ENCODE measurements at places on chromosomes 2 and 18.

DNA sequence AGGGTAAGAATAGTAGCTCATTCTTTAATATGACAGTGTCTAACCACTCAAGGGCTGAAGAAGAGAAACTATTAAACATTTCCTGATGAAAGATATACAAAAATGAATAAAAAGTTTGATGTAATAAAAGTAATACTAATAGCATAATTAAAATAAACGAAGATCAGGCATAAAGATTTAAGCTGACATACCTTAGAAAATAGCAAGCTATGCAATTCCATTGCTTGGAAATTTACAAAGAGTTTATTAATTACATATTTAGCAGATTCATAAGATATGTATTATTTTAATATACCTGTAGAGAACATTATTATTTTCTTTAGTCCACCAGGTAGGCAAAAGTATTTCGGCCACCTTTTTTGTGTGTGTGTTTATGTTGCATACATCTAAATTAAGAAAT is 229.4 kb downstream of the GCA start:
- no peak for DNase-seq

GRCh38 chr2:210224941-210225672 is at the start of gene ACADL:
Gene ACADL (minus strand): TSS chr2:210225447. CDS start chr2:210225263, 184 bp downstream.
- peak; percentile 23 for DNase-seq

DNA sequence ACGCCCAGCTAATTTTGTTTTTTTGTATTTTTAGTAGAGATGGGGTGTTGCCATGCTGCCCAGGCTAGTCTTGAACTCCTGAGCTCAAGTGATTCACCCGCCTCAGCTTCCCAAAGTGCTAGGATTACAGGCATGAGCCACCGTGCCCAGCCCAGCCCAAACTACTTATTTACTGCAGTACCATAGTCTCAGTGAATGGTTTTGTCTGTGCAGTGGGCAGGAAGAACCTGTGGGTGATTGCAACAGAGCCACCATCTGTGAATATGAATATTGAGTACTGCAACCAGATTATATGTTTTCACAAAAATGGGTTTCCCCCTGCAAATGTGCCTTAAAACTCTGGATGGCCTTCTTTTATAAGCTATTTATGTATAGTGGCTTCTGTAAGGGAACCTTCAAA is 9.1 kb downstream of the MPPE1 start:
- no peak for DNase-seq

GRCh38 chr18:1760901-1761300 is 810.4 kb downstream of the METTL4 start:
- no peak for DNase-seq

- no peak for DNase-seq
Observed at GRCh38 chr2:238106698-238107524, 6.8 kb downstream of the ESPNL start.

DNA sequence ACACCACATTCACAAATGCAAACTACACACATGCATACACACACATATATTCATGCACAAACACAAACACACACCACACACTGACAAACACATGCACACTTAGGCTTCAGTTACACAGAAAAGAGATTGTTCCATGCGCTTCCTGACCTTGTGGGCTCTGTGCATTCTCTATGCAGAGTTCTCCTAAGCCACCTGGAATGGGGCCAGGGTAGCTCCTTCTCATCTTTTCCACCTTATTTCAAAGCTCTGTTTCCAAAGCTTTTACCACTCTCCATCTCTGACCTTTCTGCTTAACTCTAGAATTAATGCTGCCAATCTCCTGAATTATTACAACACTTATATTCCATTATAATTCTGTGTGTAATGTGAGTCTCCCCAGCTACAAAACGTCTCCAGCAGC is 522.3 kb upstream of the MYT1L start:
- no peak for DNase-seq

DNA sequence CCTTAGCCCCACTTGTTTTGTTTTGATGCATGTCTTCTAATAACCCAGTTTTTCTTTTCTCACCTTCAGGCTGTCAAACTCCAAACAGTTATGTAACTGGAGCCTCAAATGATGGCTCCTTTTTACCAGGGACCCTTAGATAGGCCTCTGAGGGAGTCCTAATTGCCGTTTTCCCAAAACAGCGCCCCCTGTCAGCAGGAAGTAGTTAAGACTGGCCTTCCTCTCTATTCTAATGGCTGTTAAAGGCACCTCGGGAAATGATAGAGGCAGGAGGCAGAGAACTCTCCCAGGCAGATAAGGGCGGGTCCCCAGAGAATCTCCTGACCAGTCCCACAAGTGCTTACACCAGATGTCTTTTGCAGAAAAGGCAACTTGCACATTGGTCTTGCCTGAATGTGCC is 123.2 kb downstream of the KCNS3 start:
- no peak for DNase-seq

- no peak for DNase-seq
Observed at GRCh38 chr2:237530472-237531433, 35.6 kb upstream of the PRLH start.

DNA sequence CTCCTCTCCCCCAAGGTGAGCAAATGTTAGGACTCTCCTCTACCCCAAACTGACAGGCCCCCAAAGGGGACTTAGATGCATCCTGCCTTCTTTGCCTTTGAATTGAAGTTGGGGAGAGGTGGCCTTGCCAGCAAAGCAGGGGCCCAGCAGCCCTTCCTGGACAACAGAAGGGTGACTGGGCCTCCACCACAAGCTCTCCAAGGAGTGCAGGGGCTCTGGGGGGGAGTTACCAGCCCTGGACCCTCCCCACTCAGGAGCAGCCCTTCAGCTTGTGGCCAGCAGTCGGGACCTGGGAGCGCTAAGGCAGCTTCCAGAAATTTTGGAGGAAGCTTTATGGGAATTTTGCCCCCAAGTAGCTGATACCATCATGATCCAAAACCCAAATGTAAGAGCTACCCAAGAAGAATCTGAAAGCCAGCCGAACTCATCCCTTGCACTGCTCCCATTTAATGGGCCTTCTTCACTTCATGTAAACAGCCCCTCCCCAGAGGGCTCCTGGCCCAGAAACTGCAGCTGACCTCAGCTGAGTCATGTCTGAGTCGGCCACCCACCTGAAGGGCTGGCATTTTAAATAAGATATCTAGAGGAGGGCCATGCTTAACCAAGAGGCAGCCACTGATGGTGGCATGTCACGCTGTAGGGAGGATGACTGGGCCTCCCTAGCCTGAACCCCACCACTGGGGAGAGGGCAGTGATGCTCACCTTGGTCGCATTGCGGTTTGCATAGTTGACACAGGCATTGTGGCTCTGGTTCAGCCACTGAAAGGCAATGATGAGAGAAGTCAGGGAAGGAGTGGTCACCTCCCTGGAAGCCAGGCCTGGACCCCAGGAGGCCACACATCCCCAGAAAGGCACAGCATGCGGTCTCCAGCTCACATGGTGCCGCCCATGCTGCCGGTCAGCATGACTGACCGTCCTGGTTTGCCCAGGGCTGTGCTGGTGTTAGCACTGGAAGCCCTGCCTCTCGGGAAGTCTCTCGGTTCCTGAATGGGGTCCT is 71.5 kb downstream of the SFXN5 start:
- no peak for DNase-seq

GRCh38 chr18:59101830-59102414 is 37.8 kb upstream of the SEC11C start:
- no peak for DNase-seq

DNA sequence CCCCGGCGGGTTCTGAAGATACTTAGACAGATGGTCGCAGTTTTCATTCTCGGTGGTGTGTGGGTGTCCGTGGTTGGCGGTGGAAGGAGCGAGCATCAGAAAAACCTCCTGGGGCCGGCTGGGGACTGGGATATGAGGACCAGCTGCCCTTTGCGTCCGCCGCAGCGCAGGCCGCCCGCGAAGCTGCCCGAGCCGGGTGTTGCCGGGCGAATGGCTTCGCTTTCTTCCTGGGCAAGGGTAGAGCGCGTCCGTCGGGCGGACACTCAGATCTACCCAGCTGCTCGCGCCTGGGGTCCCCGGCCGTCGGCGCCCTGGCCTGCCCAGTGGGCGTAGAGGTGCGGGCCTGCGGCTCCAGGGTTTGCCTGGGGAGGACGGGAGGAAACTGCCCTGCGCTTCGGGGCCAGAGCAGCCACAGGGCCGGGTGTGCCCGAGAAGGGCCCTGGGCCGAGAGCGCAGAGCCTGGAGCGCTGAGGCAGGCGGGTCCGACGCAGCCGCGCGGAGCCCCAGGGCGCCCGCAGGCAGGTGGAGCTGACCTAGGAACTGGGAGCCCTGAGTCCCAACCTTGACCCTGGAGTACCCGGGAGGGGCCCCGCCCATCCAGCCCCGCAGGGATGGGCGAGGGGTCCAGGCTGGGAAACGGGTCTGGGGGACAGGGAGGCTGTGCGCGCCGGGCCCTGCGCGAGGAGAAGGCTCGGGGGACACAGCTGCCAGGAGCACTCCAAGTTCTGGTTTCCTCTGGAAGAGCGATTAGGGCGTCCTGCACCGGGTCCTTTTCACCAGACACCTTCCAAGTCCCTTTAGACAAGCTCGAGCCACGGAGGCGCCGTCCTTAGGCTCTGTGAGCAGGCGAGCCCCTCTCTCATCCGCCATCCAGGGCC is 1.3 kb downstream of the TWIST2 start:
- DNase-seq, result no peak

DNA sequence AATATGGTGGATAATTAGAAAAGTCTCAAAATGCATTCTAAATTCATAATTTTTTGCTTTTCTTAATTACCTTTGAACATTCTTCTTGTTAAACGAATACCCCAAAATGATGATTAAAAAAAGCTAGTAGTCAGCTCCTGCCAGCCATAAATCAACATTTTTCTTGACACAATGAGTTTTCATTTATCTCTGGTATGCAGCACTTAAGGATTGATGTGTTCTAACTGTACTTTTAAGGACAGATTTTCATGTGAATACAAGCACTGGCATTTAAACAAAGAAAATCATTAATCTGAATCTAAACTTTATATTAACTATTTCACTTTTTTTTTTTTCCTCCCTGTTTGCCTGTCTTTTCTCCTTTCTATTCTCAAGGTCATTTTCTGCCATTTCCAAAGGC is 976.8 kb downstream of the TMEM182 start:
- no peak for DNase-seq

DNA sequence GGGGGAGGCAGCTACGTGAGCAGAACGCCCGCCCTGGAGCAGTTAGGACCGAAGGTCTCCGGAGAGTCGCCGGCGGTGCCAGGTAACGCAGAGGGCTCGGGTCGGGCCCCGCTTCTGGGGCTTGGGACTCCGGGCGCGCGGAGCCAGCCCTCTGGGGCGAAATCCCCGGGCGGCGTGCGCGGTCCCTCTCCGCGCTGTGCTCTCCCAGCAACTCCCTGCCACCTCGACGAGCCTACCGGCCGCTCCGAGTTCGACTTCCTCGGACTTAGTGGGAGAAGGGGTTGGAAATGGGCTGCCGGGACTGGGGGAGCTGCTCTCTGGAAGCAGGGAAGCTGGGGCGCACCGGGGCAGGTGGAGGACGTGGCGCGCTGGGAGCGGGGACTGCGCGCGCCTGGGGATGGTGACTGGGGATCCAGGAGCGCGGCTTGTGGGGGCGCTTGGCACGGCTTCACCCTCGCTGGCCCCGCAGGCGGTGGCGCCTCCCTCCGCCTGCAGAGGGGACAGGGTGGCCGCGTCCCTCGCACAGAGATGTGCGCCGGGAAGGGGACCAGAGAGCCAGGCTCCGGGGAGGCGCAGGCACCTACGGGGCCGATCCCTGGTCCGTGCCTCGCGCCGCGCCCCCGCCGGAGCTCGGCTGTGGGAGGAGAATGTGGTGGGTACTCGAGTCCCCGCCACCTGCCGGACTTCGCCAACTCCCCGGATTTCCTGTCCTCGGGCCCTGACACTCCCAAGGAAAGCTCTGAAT is 688 bp downstream of the CDH20 start:
- DNase-seq, result no peak

- DNase-seq, result peak; percentile 49
Observed at GRCh38 chr2:71064754-71065621, 3.5 kb upstream of the NAGK start.

DNA sequence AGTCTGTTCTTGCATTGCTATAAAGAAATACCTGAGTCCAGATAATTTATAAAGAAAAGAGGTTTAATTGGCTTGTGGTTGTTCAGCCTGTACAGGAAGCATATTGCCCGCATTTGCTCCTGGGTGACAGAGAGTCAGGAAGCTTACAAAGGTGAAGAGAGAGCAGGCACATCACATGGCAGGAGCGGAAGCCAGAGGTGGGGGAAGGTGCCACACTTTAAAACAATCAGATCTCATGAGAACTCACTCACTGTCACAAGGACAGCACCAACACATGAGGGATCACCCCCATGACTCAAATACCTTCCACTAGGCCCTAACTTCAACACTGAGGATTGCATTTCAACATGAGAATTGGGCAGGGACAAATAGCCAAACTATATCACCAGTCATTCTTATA is 124.8 kb upstream of the COL5A2 start:
- DNase-seq, result no peak

- DNase-seq, result no peak
Observed at GRCh38 chr2:127185705-127186104, 34.4 kb downstream of the CYP27C1 start.

DNA sequence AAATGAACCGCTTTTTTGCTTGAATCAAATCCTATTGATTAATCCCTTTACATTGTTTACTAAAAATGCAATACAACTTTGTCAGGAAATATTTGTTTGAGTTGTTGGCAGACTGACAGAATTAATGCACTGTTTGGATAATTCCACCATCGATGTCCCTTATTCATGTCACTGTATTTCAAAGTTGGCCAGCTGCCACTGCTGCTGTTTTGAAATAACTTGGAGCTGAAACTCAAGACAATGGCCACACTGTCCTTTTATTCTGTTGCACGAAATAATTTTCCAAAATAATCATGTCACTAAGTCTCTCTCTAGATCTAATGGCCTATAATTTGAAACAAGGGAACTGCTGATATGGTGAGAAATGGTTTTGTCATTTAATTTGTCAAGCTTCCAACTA is 55.2 kb upstream of the PAX3 start:
- DNase-seq, result no peak

- DNase-seq, result no peak
Observed at GRCh38 chr2:72983500-72984161, 66.3 kb downstream of the EMX1 start.

DNA sequence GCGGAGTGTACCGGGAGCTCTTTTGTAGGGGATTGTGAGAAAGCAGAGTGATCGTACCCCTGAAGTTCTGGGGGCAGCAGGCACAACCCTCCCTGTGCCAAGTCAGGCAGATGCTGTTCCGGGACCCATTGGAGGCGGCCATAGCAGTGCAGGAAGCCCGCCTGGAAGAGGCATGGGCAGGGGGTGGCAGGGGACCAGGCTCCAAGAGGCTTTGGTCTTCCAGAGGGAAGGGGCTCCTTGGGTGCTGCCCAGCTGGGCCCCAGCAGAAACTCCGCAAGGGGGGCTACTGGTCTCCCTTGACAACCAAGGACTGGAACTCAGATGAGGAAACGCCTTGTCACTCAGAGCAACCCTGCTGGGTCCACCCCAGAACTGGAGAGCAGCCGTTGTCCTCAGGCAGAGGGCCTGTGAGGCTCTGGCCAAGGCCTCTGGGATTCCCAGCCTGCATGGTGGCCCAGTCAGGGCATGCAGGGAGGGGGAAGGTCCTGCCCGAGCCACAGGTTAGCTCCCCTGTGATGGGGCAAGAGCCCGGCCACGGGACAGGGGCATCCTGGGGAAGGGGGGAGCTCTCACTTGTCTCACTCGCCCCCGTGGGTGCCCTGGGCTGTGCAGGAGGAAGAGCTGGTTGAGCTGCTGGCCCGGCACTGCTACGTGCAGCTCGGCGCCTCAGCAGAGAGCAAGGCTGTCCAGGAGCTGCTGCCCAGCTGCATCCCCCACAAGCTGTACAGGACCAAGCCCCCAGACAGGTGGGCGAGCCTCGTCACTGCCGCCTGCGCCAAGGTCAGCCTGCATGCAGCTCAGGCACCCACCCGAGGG is 21.0 kb upstream of the GPR17 start:
- DNase-seq, result no peak

GRCh38 chr2:133975676-133976428 is 278.0 kb upstream of the MGAT5 start:
- no peak for DNase-seq

GRCh38 chr2:25473758-25474340 is 132.1 kb upstream of the DNMT3A start:
- no peak for DNase-seq
